ENCODE measurements at places on chromosomes 2 and 18.

DNA sequence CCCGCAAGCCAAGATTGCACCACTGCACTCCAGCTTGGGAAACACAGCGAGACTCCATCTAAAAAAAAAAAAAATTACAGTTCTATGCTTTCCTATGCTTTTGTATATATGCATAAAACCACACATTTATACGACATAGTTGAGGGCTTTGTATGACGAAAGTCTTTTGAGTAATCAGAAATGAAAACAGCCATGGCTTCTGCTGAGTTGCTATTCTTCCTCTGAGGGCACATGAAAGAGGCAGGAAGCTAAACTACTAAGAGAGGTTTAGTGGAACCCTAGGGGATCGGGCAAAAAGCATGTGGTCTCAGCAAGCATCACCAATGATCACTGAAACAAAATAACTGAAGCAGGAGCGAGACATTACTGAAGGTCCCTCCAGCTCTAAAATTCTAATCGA lies 99.6 kb downstream of the ZAP70 start:
- no peak for DNase-seq

DNA sequence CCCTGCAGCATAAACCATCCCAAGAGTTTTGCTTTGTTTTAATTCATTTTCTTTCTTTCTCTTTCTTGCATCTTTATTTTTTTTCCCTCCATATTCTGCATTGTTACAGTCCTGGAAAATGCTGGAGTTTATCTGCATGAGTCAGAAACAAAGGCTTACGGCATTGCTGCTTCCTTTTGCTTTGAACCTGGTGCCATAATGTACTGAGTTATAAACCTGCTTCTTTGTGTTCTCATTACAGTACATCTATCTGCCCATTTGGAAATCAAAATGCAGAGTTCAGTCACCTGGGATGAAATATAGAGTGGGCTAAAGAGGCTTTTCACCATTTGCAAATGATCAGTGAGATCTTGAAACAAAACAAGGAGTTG lies 1009.2 kb upstream of the FANCL start:
- DNase-seq, result no peak

- no peak for DNase-seq
These were observed 91.3 kb downstream of the SPRED2 start for GRCh38 chr2:65340898-65341681.

- DNase-seq, result no peak
These were observed 113.6 kb upstream of the TTC39C start for GRCh38 chr18:23900994-23901393.

- no peak for DNase-seq
These were observed 392.2 kb downstream of the ZEB2 start for GRCh38 chr2:144127693-144128092.

DNA sequence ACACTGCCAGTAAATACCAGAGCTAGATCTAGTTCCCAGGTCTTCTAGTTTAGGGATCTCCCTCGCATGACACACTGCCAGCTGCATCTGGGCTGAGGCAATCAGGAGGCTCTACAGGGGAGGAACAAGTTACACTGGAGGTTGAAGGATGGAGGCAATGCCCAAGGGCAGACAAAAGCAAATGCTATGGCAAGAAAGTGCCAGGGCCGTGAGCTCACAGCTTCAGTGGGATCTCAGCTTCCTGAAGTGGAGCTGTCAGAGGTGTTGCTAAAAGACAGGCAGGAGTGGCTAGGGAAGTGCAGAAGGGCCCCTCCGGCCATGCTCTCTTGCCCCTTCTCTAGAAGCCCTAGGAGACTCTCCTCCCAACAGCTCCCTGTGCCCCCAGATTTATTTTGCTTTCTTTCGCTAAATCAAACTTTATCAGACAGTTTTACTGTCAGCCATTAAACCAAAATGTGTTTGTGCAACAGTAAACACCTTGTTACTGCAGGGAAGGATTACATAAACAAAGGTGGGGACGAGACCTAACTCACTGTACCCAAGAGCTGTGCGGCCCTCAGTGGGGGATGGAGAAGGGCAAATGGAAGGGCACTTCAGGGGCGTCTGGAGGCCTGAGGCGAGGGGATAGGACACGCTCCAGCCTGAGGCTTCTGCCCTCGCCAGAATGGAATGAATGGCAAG lies 39.4 kb upstream of the PKDCC start:
- DNase-seq, result no peak

- DNase-seq, result no peak
These were observed 342.0 kb downstream of the EN1 start for GRCh38 chr2:118505436-118505835.

- no peak for DNase-seq
These were observed 250.7 kb downstream of the VAPA start for GRCh38 chr18:10164271-10165071.

- DNase-seq, result no peak
These were observed 234.0 kb downstream of the DYM start for GRCh38 chr18:49226243-49227000.

GRCh38 chr2:171185165-171185818 lies 24.6 kb upstream of the TLK1 start:
- DNase-seq, result no peak

- DNase-seq, result no peak
These were observed 8.5 kb downstream of the TPO start for GRCh38 chr2:1421731-1422130.

DNA sequence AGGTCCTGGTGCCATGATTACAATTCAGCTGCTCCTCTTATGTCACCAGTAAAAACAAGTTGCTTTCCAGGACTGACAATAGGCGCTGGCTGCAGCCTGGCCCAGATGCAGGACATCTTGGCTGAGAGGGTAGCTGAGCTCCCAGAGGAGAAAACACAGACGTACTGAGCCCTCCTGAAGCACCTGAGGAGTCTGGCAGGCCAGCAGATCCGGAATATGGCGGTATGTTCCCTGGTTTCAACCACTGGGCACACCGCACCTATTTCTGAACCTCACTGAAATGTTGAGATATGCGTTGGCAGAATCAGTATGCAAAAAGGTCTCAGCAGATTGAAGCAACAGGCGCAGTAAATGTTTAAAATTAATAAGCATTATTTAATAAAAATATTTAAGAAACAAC lies 73.1 kb upstream of the BZW1 start:
- no peak for DNase-seq

DNA sequence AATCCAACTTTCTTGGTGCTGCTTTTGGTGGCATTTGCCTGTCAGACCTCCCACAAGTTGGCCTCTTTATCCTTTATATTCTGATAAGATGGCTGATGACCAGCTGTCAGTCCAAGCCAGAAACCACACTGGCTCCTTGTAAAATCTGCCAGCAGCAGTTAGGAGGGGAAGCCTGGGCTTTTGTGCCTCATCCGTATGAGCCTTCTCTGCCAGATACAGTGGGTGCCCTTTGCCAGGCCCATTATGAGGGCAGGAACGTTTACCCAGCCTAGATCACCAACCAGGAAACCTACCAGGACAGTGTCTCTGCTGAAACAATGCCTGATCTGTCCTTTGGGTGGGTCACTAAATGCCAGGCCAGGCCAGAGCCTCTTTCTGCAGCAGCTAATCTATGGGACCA lies 202.9 kb upstream of the SP5 start:
- no peak for DNase-seq

DNA sequence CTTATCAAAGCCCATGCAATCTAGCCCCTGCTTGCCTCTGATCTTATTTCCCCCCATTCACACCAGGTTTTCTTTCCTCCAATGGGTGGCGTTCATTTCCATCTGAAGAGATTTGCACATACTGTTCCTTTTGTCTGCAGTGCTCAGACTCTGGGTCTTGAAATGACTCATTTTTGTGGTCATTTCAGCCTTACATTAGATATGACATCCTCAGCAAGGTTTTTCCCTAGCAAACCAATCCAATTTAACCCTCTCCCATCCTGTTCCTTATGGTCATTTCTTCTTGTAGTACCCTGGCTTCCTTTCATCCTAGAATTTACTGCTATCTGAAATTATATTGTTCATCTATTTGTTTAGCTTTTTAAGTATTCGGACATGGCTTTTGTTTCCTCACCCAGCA lies 42.5 kb upstream of the SCN1A start:
- no peak for DNase-seq

DNA sequence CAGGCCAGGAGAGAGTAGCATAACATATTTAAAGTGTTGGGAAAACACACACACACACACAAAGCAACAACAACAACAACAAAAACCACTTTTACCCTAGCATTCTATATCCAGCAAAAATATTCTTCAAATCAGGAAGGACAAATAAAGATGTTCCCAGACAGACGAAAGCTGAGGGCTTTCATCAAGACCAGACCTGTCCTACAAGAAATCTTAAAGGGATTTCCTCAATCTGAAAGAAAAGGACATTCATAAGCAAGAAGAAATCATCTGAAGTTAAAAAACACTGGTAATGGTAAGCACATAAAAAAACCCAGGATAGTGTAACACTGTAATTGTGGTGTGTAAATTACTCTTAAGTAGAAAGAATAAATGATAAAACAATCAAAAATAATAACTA lies 22.7 kb upstream of the BAZ2B start:
- DNase-seq, result no peak

- DNase-seq, result no peak
These were observed 9.8 kb downstream of the EN1 start for GRCh38 chr2:118837621-118838020.

GRCh38 chr2:19839438-19839837 lies 62.3 kb downstream of the TTC32 start:
- no peak for DNase-seq

- DNase-seq, result no peak
These were observed 119.9 kb upstream of the TEX51 start for GRCh38 chr2:126778561-126779501.

DNA sequence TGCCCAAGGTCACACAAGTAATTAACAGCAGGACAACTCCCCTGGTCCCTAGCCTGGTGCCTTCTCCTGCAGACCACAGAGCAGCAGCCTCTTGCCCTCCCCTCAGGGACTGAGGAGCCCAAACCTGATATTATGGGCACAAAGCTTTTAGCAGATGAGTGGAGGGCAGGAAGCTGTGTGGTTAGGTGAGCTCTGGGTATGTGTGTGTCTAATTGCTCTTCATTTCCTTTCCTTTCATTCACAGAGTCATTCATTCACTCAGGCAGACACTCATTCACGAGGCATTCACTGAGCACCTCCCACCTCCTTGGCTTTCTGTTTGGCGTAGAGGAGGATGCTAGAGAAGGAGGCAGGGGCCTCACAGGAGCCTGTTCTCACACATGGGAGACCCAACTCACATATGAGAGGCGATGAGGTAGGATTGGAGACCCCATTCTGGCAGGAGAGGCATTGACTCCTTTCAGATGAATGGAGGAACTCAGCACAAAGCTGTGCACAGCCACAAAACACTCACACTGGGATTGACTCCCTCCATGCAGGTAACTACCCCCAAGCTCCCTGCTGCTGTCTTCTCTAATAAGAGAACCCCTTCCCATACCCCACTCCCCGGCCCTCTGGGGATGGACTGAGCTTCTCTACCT lies 306.8 kb upstream of the SKOR2 start:
- DNase-seq, result no peak

DNA sequence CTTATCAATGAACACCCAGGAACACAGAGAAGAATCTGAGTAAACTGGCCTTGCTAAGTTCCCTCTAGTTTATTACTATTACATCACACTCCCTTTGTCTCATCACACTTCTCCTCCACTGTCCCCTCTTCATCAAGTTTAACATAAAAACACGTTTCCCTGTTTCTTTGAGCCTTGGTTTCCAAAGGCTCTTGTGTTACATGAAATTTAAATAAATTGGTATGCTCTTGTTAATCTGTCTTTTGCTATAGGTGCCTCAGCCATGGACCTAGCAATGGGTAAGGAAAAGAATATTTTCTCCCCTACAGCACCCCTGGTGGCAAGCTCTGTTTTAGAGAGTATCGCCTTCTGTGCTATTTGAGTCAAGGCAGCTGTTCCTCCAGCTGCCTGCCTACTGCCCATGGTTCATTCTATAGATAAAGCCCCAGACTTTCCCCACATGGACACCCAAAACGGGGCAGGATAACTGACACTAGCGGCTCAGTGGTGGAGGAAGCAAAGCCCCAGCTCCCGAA lies 31.8 kb downstream of the TGIF1 start:
- peak; percentile 45 for DNase-seq

DNA sequence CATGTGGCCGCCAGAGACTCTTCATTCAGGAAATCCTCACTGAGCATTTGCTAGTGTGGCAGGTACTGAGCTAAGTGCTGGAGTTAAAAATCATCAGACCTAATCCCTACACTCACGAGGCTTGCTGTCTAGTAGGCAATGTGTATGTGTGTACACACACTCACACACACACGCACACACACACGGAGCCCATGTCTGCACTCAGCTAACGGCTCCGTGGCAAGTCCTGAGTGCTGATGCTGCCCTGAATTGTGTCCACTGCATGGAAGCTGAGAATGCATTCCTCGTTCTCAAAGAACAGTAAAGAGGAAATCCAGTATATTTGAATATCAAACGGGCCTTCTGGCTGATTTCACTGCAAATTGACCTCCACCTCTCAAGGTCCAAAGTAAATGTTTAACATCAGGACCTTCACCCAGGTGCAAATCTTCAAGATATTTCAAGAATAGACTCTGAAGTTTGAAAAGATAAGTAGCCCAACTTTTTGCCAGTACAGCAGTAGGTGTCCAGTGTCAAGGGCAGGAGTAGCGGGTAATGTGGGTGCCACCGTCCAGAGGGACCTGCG lies 136.1 kb upstream of the TTC39C start:
- no peak for DNase-seq

GRCh38 chr2:56519806-56520205 lies 336.0 kb downstream of the CCDC85A start:
- DNase-seq, result no peak

- DNase-seq, result no peak
These were observed 284.3 kb downstream of the ERBB4 start for GRCh38 chr2:212254339-212254738.

DNA sequence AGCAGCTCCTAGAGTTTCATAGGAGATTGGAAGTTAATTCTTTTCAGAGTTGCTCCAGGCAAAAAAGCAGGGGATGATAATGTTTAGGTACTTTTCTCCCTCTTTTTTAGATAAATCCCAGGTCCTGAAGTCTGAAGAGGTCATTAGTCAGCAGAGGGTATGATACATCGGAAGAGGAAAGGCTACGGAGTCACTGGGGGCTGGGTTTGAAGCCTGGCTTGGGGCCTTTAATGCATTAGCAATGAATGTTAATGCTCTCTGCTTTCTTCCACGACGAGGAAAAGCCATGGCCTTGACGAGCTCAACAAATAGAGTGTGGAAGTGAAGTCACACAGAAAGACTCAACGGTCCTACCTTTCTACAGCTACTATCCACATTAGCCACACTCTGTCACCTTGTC lies 235.1 kb downstream of the NCKAP5 start:
- DNase-seq, result no peak

- peak; percentile 10 for DNase-seq
These were observed 63.3 kb downstream of the BOD1L2 start for GRCh38 chr18:57210107-57210715.

GRCh38 chr2:176099159-176099727 lies 352 bp upstream of the HOXD12 start:
- DNase-seq, result no peak

Measured in 8988T (cell line).